ENCODE measurements at places on chromosomes 4 and X.

- DNase-seq = no peak
These were observed 979 bp downstream of the RP2 start for GRCh38 chrX:46837558-46838485.

DNA sequence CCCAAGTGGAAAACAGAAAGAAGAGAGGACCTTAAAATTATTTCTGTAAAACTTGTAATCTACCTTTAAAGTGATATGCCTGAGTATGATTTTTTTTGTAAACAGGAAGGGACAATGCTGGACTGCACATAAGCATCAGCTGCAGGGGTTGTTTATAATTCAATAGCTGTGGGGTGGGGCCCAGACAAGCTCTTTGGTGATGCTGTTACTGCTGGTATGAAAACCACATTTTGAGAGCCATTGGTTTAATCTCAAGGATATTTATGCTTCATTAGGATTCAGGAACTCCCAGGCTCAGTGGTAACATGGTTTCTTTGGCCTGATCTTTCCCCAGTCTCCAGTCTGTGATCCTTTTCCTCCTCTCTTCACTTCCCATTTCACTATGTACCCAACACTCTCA, 34.3 kb upstream of the GRPR start:
- no peak for DNase-seq

GRCh38 chr4:75655562-75655961, 17.6 kb downstream of the G3BP2 start:
- no peak for DNase-seq

GRCh38 chr4:53937918-53938317, 126.5 kb downstream of the CHIC2 start:
- no peak for DNase-seq

DNA sequence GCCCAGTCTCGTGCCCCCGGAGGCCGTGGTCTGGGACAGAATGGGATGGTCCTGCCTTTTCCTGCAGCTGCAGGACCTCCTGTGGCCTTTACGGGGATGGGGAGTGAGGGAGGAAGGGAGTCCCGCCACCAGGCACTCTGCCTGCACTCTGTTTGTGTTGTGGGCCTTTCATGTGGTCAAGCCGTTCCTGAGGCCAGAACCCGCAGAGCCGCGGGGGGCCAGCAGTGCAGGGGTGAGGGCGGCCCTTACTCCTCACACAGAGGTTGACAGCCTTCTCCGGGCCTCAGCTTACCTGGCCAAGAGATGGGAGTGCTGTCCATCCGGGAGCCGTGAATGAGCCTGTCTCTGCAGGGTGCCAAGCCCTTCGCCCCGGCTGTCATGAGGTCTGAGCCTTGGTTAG, 230.7 kb downstream of the AFAP1 start:
- DNase-seq = no peak

DNA sequence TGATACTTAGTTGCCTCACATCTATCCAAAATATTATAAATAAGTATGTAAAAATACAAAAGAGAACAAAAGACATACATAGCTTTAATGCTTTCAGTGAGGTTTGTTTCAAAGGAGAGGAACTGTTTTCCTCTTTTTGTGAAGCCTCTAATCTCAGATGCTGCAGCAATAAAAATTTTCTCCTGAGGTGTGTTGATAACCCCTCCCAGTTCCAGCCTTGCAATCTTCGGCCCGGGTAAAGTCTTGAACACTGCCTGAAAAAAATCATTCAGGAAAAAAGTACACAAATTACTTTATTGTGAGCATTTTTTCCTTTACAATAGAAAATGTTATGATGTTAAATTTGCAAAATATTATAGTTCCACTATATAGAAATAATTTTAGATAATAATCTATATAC, 8.8 kb downstream of the BBS7 start:
- DNase-seq = no peak

GRCh38 chr4:98620087-98620784, 38.2 kb downstream of the TSPAN5 start:
- no peak for DNase-seq

- DNase-seq = no peak
These were observed 69.9 kb downstream of the USP38 start for GRCh38 chr4:143254491-143255226.

- no peak for DNase-seq
These were observed 52.0 kb upstream of the WDR17 start for GRCh38 chr4:176013476-176014247.

GRCh38 chr4:138405466-138405891, 163.3 kb upstream of the SLC7A11 start:
- DNase-seq = no peak

DNA sequence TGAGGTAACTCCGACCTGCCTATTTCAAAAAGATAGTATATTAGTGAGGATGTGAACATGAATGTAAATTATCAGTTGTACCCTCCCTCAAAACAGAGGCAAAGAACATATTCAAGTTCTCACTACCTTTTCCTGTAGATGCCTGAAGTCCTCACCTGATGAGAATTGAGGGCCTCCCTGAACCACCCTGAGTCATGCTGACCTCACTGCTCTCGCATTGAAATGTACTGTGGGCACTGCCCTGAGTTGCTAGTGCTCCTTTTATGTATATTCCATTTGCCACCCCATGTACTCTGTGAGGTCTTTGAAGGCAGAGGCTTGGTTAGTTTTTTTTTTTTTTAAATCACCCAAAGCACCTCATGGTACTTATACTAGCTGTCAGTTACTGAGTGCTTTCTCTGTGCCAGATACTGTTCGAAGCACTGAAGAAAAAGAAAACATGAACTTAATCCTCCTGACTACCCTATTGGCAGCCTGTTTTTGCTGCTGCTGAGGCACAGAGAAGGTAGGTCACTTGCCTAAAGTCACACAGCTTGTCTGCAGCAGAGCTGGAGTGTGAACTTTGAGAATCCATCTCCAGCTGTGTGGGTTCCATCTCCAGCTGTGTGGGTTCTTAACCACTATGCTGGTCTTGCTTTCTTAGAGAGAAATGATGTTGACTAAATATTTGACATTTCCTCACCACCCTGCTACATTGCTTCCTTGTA, 253.1 kb upstream of the GPC4 start:
- DNase-seq = no peak

DNA sequence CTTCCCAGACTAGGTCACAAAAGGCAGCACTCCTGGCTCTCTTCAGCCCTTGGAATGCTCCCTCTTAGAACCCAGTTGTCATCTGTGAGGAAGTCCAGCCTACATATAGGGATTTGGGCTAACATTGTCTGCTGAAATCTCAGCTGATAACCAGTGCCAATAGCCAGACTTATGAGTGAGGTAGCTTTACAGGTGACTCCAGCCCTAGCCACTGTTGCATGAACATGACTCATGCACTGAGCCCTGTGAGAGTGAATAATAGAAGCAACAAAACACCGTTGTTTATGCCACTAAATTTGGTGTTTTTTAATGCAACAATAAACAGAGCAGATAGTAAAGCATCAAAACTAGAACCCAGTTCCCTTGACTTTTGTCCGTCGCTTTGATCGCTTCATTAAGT, 433.2 kb downstream of the STIM2 start:
- DNase-seq = no peak

- no peak for DNase-seq
These were observed 890.5 kb downstream of the PDHA2 start for GRCh38 chr4:96730432-96730831.

GRCh38 chr4:60579335-60579734, 620.8 kb upstream of the ADGRL3 start:
- DNase-seq = no peak

GRCh38 chr4:127007305-127007704, 625.5 kb upstream of the INTU start:
- no peak for DNase-seq

- DNase-seq = no peak
These were observed 49.2 kb downstream of the MOSPD2 start for GRCh38 chrX:14922437-14922836.

DNA sequence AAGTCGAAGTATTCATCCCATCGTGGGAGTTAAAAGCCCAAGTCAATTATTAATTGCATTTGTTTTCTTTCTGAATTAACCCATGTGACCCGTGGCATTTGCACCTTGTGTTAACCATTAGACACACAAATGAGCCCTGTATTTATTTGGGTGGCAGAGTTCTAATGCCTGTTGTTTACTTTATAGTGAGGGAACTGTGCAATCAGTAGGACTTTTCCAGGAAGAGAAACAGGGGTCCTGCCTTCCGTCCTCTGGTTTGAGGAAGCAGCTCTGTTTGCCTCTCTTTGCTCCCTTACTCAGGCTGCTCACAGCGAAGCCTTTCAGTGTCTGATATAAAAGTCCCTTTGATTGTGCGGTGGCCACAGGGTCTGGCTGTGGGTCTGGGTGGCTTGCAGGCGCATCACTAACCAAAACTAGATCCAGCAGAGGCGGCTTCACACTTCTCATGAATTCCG, 263.6 kb downstream of the PTTG2 start:
- no peak for DNase-seq

DNA sequence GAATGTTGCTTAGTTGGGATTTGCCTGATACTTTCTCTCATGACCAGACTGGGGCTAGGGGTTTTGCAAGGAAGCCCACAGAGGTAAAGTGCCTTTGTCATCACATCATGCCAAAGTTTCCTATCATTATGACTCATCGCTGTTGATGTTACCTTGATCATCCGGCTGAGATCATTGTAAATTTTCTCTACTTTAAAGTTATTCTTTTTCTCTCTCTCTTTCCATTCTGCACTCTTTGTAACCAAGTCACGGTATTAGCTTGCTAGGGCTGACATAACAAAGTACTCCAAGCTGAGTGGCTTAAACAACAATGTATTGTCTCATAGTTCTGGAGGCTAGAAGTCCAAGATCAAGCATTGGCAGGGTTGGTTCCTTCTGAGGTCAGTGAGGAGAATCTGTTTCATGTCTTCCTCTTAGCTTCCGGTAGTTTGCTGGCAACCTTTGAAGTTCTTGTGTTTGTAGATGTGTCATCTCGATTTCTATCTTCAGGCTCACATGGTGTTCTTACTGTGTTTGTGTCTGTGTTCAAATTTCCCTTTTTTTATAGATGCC, 113.0 kb downstream of the DTHD1 start:
- no peak for DNase-seq

GRCh38 chr4:154961263-154961662, 180.2 kb downstream of the RBM46 start:
- DNase-seq = no peak

DNA sequence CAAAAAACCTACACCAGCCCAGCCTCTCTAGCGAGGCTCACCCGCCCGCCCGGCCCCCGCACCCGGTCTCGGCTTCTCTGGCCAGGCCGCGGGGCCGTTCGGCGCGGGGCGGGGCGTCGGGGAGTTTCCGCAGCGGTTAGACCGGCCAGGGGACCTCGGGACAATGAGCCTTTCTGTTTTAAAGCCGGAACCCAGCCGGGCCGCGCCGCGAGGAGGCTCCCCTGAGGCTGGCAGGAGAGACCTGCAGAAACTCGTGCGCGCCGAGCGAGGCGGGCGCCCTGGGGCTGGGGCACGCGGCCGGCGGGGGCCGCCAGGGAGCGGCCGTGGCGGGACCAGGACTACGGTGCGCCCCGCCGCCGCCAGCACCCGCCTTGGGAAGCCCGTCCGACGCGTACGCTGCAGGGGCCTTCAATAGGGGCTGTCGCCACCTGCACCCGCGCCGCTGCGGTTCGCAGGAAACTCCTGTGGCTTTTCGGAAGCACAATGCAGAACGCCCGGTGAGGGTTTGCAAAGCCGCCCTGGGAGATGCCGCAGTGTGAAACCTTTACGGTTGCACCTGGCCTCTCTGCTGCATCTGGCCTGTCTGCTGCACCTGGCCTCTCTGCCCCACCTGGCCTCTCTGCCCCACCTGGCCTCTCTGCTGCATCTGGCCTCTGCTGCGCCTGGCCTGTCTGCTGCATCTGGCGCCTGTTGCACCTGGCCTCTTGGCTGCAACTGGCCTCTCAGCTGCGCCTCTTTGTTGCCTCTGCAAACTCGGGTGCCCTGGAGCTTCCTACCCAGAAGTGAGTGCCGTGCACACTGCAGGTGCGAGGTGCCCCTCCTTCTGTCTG, 63.9 kb downstream of the TRAPPC11 start:
- DNase-seq = peak; percentile 72

- no peak for DNase-seq
These were observed 60.8 kb downstream of the USP9X start for GRCh38 chrX:41145920-41146608.

DNA sequence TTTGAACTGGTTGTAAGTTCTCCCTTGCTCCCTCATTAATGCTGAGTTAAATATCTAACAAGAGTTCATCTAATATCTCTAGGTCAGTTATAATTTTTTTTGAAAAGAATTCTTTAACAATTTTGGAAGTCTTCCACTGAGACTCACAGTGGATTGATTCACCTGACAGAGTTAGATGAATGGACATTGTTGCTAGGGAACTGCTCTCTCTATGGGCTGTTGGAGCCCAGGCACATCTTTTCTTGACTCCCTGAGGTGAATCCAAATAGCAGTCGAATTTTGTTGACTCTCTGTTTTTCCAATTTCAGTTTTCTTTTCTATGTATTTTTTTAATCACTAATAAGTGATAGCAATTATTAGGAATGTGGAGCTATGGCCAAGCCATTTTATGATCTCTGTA, 996.1 kb upstream of the PABPC4L start:
- DNase-seq = no peak

DNA sequence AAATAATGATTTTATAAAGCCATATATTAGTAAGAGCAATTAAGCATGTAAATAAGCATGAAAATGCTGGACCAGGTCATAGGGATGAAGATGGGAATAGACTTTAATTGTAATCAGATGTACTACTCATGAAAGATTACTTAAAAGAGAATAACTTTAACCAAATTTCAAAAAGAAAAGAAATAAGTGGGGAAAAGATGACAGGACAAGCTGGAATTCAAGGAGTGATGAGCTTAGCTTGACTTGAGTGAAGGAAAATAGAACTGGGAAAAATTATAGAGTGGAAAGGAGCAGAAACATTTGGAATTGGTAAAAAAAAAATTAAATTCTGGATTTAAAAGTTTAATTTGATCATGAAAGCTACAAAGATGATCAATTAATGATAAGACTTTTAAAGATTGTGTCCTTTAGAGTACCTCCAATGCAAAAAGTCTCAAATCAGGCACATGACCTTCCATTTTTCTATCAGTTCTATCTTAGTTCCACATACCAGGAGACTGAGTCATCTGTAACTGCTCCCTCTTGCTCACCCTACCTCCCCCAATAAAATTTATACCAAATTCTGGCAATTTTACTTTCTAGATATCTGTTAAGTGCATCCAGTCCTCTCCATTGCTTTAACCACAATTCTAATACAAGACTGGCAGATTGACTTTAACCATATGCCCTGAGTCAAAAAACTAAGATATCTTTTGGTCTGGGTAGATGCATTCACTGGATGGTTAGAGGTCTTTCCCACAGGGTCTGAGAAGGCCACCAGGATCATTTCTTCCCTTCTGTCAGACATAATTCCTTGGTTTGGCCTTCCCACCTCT, 56.4 kb upstream of the SLIT2 start:
- DNase-seq = no peak

- DNase-seq = no peak
These were observed 145.4 kb upstream of the RXFP1 start for GRCh38 chr4:158376106-158376840.

DNA sequence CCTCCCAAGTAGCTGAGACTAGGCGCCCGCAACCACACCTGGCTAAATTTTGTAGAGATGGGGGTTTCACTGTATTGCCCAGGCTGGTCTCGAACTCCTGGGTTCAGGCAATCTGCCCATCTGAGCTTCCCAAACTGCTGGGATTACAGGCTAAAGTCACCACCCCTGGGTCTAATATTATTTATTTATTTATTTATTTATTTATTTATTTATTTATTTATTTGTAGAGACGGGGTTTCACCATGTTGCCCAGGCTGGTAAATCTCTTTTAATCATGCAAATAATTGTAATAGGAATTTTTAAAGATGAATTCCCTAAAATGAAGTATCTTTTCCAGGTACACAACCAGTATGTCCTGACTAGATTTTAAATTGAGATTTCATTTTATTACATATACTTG, 761.8 kb downstream of the TRAM1L1 start:
- no peak for DNase-seq

Data from left cardiac atrium (tissue), 4 donors.